ENCODE measurements at places on chromosomes 3 and 15.
A peak's percentile ranks its signal among the peaks of the same experiment; 100 is the strongest.

- DNase-seq, result peak; percentile 10
These were observed 314.7 kb upstream of the CFAP20DC start for GRCh38 chr3:59364496-59364895.

GRCh38 chr15:42737529-42738328, 801 bp upstream of the CDAN1 start:
- DNase-seq, result no peak

DNA sequence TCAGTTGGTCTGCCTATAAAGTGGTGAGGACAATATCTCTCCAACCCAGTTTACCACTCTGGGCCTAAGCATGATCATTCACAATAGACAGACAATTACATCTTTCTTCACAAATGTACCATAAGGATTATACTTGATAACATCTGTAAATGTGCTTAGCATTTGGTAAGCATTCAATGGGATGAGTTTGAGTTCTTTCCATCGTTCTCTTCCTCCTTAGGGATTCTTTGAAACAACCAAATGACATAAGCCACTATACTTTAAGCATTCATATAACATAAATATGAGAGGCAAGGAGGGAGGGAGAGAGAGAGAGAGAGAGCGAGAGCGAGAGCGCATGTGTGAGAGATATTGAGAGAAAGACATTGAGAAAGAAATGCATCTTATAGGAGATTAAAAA, 303.3 kb upstream of the CBLB start:
- no peak for DNase-seq

DNA sequence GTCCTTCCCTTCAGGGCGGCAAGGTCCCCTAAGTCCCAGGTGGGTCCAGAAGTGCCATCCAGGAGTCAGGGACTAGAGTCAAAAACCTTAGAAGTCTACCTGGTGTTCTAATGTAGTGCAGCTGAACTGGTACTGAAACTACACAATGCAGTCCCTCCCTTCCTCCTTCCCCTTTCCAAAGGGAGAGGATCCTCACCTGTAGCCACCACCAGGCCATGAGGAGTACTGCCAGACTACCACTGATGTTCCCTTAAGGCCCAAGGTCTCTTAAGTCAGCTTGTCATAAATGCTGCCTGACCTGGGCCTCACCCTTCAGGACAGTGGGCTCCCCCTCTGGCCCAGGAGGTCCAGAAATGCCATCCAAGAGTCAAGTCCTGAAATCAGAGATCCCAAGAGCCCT, 98.9 kb downstream of the ULK4 start:
- DNase-seq, result no peak

GRCh38 chr3:174251681-174252080, 607.5 kb upstream of the NAALADL2 start:
- DNase-seq, result no peak

DNA sequence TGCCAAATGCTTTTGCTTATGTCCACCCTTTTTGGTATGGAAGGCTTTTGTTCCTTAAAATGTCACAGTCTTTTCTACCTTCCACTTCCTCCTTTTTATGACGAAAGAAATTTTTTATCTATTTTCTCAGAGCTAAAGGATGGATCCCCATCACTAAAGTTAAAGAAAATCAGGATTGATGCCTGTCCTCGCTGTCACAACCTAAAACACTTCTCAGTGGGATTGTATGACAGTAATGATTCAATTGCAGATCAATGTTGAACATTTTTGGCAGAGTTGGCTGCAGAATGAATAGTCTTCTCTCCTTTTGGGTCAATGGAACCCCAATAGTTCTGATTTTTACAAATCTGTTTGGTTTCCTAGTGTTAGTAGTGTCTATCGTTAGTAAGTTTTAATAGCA, 549.8 kb upstream of the ROBO2 start:
- no peak for DNase-seq

DNA sequence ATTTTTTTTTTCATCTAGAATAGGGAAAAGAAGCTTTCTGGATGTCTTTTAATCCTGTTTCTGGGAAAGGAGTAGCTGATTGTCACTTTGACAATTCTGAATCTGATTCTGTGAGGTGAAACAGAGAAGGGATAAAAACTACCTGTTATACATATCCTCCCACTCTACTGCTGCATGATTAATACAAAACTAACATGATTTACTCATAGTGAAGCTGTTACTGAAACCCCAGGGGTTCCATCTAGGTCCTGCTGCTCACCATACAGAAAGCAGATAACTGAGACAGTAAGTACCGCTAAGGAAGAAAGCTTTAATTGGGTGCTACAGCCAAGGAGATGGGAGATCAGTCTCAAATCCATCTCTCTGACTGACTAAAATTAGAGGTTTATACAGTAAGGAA, 610.9 kb upstream of the ALCAM start:
- no peak for DNase-seq

DNA sequence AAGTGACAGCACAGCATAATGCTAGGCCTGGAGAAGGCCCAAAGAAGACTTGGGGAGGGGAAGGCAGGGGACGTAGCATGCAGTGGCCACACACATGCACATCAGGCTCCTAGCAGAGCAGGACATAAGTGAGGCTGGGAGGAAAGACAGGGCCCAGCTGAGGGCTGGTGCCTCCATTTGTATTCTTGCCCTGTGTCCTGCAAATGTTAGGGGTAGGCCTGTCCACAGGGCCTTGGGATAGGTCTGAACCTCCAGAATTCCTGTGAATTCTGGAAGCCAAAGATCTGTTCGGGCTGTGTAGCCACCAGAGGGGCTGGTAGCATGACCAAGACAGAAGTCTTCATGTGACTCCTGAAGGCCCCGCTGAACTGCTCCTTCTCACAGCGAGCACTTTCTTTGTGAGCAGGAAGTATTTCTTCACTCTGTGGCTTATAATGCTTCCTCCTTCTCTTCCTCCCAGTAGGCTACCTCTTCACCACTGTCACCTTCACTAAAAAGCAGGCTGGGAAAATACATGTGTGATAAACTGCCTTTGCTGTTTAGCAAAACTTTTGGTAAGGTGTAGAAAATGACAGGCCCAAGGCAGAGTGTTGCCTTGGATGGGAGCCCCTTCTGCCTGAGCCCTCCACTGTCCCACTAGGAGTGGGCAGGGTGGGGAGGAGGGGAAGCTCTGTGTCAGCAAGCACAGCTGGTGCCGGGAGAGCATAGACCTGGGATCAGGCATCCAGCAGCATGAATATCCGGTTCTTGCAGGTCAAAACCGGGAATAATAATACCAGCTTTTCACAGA, 8.4 kb downstream of the CERS3 start:
- DNase-seq, result no peak

DNA sequence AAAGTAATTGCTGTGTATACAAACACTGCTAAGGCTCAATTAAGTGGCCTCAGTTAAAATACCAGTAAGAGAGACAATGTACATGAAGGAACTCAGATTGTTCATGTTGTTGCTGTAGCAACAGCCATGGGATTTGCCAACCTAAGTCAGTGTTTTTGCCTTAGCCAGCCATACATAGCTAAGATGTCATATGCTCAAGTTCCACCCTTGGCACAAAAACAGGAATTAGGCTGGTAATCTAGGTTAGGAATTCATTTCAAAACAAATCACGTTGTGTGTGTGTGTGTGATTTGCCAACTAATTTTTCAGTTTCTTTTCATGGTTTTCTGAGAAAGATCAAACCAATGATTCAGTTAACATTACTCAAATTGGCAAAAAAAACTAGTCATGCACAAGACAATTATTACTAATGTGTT, 143.7 kb upstream of the KCNMB2 start:
- DNase-seq, result peak; percentile 34

GRCh38 chr3:36373084-36373483, 7.2 kb upstream of the STAC start:
- peak; percentile 41 for DNase-seq

- DNase-seq, result no peak
These were observed 193.4 kb downstream of the SLC9A9 start for GRCh38 chr3:143654906-143655305.

DNA sequence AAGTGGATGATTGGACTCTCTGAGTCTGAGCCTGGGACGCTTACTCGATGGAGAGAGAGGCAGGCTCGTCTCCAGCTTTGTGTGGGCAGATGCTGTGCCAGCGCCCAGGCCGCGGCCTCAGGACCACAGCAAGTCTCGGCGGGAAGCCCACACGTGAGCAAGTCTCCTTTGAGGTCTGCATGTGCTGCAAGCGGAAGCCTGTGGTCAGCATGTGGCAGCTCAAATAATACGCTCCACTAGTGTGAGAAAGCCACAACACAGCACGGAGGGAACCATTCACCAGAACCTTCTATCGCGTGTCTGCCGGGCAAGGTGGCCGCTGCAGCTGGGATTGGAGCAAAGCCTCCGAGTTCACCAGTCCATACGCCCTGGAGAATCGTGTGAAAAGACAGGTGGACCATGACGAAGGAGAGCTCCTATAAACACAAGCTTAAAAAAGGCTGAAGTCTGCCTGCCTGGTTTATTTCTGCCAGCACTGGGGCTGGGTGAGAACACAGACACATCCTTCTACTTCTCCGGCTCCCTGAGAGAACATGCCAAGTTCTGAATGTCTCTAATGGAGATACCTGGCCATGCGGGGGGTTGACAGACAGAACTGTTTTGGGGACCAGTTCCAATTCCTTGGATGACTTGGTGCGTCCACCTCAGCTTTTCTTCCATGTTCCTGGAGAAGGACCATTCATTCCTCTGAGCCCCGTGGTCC, 82.0 kb upstream of the LRIG1 start:
- no peak for DNase-seq

- DNase-seq, result no peak
These were observed 62.3 kb downstream of the GLB1 start for GRCh38 chr3:33034601-33035000.

DNA sequence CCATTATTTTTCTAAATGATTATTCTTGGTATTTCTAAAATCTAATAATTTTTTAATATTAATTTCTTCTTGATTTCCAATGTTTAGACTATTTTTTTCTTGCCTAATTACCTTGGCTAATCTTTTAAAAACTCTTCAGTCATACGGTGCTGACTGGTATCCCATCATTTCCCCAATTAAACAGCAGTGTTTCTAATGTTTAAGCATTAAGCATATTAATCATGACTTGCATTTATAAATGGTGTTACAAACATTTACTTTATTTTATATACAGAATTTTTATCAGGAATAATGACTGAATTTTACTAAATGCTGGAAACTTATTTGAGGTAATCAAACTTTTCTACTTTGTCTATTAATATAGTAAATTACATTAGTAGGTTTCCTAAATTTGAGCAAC, 199.3 kb downstream of the ADAMTSL3 start:
- no peak for DNase-seq

DNA sequence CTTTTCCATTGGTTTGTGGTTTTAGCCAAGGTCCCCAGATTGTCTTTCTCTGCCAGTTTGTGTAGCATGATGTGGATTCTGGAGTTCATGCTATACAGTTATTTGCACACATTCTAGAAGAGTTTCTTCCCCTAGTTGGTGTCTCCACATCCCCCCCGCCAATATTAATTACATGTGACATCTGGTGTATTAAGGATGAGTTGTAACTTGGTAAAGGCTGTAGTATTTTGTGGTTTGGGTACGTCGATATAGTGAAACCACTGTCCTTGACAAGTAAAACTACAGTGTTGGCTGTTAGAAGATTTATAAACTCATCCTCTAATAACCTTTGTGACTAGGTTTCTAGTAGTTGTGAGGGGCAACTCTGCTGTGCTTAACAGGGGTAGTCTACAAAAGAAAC, 23.7 kb upstream of the P4HTM start:
- DNase-seq, result no peak

Data from hepatic stellate cell (primary cell).